ENCODE measurements at places on chromosomes 3 and 15.

DNA sequence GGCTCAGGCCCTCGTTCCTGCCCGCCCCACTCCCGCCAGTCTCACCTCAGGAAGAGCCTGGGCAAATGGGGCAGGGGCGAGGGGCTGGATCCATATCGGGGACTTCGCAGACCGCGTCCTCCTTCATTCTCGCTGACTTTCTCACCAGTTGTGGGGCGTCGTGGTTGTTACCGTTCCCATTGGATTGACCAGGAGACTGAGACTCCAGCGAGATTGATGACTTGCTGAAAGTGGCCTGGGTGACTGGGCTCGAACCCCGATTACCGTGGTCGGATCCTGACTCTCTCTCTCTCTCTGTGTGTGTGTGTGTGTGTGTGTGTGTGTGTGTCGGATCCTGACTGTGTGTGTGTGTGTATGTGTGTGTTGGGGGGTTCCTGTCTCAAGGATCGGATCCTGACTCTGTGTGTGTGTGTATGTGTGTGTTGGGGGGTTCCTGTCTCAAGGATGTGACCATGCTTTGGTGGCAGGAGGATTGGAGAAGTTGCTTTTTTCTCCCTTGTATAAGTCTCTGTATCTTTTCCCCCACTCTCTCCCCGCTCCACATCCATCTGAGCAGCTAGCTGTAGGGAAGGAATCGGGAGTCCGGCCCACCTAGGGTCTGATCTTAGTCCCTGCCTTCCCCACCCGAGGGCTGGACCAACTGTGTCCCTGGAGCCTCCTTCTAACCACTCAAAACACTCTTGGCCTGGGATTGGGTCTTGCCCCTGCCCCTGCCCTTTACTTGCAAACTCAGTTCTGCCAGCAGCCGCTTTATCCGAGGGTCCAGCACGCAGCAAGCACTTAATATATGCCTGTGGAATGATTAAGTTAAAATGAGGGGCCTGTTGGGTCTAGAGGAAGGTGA, 603 bp downstream of the PLEKHO2 start:
- H3K27me3 ChIP-seq, result no peaks in the 10 kb centered on the region
- peak overlapping the region; percentile 74 for H3K27ac ChIP-seq
- DNase-seq, result no peak
- H3K4me1 ChIP-seq, result peaks cover 53% of the 10 kb centered on the region
- H3K4me3 ChIP-seq, result peak overlapping the region; percentile 69
- no peaks in the 10 kb centered on the region for H3K36me3 ChIP-seq

GRCh38 chr3:123110976-123111615, 44.3 kb downstream of the PDIA5 start:
- DNase-seq, result no peak
- H3K4me3 ChIP-seq, result no peak overlapping the region
- no peaks in the 10 kb centered on the region for H3K4me1 ChIP-seq
- no peak overlapping the region for H3K27ac ChIP-seq
- no peaks in the 10 kb centered on the region for H3K36me3 ChIP-seq

DNA sequence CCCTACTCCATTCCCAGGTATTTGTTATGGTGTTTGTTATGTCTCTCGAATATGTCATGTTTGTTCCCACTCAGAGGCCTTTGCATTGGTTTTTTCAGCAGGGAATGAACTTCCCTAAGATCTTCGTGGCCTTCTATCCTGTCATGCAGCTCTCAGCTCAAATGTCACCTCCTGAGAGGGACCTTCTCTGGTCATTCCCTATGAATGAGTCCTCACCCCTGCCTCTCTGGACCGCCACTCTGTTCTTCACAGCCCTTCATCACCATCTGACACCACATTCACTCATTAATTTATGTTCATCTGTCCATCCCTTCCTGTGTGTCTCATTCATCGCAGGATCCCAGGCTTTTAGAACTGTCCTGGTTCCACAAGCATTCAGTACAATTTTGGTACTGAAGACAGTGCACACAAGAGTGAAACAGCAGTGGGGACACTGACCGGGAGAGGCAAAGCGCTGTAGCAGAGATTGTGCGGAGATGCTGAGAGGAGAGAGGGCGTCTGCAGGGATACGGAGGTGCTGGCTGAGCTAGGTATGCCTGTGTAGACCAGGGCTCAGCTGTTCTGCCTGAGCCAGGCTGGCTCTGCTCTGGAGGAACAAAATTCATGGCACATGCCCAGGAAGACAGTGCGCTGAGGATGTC, 132.3 kb downstream of the CHCHD6 start:
- H3K36me3 ChIP-seq, result no peaks in the 10 kb centered on the region
- DNase-seq, result no peak
- H3K27ac ChIP-seq, result no peak overlapping the region
- no peaks in the 10 kb centered on the region for H3K4me1 ChIP-seq
- H3K4me3 ChIP-seq, result no peak overlapping the region

GRCh38 chr3:6416049-6416661, 444.8 kb upstream of the GRM7 start:
- no peaks in the 10 kb centered on the region for H3K27me3 ChIP-seq
- H3K4me3 ChIP-seq, result no peak overlapping the region
- no peaks in the 10 kb centered on the region for H3K36me3 ChIP-seq
- H3K4me1 ChIP-seq, result no peaks in the 10 kb centered on the region
- no peak overlapping the region for H3K27ac ChIP-seq

- no peaks in the 10 kb centered on the region for H3K4me1 ChIP-seq
- no peak overlapping the region for H3K27ac ChIP-seq
- H3K36me3 ChIP-seq, result no peaks in the 10 kb centered on the region
- DNase-seq, result no peak
These were observed 139.1 kb upstream of the EIF1B start for GRCh38 chr3:40170395-40170794.

- no peak overlapping the region for H3K4me3 ChIP-seq
- H3K36me3 ChIP-seq, result no peaks in the 10 kb centered on the region
- H3K27me3 ChIP-seq, result no peaks in the 10 kb centered on the region
- H3K27ac ChIP-seq, result no peak overlapping the region
- no peak for DNase-seq
These were observed 190.5 kb upstream of the RARB start for GRCh38 chr3:25237602-25238001.

DNA sequence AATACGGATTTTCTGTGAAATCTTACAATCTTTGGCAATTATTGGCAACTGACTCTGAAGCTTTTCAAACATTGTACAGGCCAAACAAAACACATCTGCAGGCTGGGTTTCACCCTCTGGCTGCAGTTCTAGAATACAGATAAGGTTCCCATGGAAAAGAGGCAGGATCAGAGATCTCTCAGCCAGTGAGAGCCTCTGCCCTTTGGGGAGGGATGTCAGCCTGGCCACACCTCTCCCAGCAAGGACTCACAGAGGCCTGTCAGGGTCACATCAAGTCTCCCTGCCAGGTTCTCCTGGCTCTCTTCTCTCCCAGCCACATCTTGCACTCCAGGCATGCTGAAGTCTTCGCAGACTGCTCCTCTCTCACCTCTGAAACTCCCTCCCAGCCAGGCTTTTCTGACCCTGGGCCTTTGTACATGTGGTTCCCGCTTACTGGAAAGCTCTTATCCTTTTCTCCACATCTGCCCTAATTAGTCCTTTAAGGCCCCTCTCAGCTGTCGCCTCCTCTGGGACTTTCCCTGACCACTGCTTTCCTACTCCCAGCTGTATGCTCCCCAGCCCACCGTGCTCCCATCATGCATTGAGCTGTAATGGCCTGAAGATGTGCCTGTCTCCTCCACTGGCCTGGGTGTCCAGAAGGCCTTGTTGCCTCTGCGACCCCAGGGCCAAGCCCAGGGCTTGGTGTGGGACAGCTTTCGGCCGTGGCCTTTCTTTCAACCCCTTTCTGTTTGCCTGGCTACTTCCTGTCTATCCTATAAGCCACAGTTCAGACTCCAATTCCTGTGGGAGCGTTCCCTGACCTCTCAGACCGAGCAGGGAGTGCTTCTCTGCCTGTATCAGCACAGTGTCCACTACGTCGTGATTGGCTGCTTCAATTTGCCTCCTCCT, 4.3 kb downstream of the RBP1 start:
- no peaks in the 10 kb centered on the region for H3K4me1 ChIP-seq
- DNase-seq, result no peak
- no peak overlapping the region for H3K4me3 ChIP-seq
- no peaks in the 10 kb centered on the region for H3K27me3 ChIP-seq

DNA sequence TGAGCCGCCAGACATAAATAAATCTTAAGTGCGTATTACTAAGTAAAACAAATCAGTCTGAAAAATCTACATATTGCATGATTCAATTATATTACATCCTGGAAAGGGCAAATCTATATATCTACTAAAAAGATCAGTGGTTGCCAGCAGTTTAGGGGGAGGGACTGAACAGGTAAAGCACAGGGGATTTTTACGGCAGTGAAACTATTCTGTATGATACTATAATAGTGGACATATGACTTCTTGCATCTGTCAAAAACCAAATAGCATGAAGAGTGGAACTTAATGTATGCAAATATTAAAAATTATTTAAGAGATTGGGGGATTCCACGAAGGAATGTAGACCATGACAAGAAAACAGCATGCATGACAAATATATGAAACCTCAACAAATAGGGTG, 111.6 kb downstream of the MYO9A start:
- H3K4me3 ChIP-seq, result no peak overlapping the region
- DNase-seq, result no peak
- H3K36me3 ChIP-seq, result no peaks in the 10 kb centered on the region
- no peaks in the 10 kb centered on the region for H3K27me3 ChIP-seq
- no peaks in the 10 kb centered on the region for H3K4me1 ChIP-seq

- no peak overlapping the region for H3K4me3 ChIP-seq
- H3K27me3 ChIP-seq, result no peaks in the 10 kb centered on the region
- no peak for DNase-seq
- no peaks in the 10 kb centered on the region for H3K4me1 ChIP-seq
These were observed 25.9 kb downstream of the SLITRK3 start for GRCh38 chr3:165170236-165170635.

- no peak overlapping the region for H3K27ac ChIP-seq
- DNase-seq, result no peak
- peaks cover 51% of the 10 kb centered on the region for H3K4me1 ChIP-seq
- H3K27me3 ChIP-seq, result peaks cover 30% of the 10 kb centered on the region
These were observed 1.1 kb downstream of the HES1 start for GRCh38 chr3:194137008-194137505.

DNA sequence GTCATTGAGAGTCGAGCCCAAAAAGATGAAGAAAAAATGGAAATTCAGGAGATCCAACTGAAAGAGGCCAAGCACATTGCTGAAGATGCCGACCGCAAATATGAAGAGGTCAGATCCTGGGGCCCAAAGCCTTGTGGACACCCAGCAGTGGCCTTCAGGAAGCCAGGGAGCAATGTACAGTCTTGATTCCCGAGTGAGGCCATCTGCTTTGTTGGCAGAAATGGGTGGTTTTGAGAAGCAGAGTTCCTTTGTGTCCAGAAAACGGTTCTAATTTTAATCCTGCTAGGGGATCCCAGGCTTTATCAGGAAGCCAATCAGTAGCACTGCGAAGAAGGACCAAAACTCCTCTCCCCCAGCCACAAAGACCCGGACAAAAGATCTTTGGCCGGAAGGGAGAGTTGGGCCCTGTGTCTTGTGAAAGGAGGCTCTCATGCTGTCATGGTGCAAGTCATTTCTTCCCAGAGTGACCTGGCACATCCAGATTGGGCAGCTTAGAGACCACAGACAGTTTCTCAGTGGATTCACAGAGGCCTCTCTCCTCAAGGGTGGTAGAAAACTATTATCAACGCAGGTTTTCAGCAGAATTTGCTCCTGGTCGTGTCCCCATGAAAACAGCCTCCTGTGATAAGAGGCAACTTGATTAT, 17.1 kb downstream of the TPM1 start:
- H3K27ac ChIP-seq, result no peak overlapping the region
- DNase-seq, result no peak
- H3K36me3 ChIP-seq, result peaks cover 61% of the 10 kb centered on the region

- no peak overlapping the region for H3K27ac ChIP-seq
- peaks cover 10% of the 10 kb centered on the region for H3K4me1 ChIP-seq
- DNase-seq, result no peak
- no peaks in the 10 kb centered on the region for H3K27me3 ChIP-seq
These were observed 61.4 kb upstream of the IMPG2 start for GRCh38 chr3:101381809-101382208.

- no peaks in the 10 kb centered on the region for H3K4me1 ChIP-seq
- H3K27me3 ChIP-seq, result no peaks in the 10 kb centered on the region
- DNase-seq, result no peak
- H3K4me3 ChIP-seq, result no peak overlapping the region
These were observed 128.2 kb downstream of the SUCLG2 start for GRCh38 chr3:67526246-67526645.

- H3K27ac ChIP-seq, result no peak overlapping the region
- no peaks in the 10 kb centered on the region for H3K4me1 ChIP-seq
- H3K27me3 ChIP-seq, result no peaks in the 10 kb centered on the region
- H3K4me3 ChIP-seq, result no peak overlapping the region
These were observed 230.9 kb upstream of the FEZF2 start for GRCh38 chr3:62604298-62604697.
